ENCODE measurements at places on chromosomes 5 and 9. TPM values are rescaled to one million over a fixed set of nuclear protein-coding genes. Genes with fewer than 3 reads are reported as not detected.
A peak's percentile ranks its signal among the peaks of the same experiment; 100 is the strongest.

DNA sequence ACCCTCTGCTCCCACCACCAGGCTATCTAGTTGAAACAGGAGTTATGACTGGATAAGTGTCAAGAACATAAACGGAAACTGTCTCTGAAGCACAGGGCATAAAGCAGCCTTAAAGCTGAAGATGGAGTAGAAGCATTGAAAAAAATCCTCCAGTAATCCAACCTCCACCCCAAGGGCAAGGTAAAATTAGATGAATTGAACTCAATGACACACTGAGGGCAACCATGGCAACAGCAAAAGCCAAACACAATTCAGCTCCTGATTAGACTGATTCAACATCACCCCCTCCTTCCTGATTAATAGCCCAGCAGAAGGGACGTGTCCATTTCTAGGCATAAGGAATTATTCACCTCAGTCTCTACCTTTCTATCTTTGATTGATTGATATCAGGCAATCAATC lies 183.2 kb upstream of the MAP3K1 start:
- DNase-seq, result no peak

- no peak for DNase-seq
Observed at GRCh38 chr5:56384186-56384585, 151.1 kb upstream of the ANKRD55 start.

GRCh38 chr5:169627551-169627950 lies 9.5 kb upstream of the DOCK2 start:
- DNase-seq, result no peak

GRCh38 chr9:76379494-76379893 lies 14.7 kb downstream of the RFK start:
- DNase-seq, result no peak

DNA sequence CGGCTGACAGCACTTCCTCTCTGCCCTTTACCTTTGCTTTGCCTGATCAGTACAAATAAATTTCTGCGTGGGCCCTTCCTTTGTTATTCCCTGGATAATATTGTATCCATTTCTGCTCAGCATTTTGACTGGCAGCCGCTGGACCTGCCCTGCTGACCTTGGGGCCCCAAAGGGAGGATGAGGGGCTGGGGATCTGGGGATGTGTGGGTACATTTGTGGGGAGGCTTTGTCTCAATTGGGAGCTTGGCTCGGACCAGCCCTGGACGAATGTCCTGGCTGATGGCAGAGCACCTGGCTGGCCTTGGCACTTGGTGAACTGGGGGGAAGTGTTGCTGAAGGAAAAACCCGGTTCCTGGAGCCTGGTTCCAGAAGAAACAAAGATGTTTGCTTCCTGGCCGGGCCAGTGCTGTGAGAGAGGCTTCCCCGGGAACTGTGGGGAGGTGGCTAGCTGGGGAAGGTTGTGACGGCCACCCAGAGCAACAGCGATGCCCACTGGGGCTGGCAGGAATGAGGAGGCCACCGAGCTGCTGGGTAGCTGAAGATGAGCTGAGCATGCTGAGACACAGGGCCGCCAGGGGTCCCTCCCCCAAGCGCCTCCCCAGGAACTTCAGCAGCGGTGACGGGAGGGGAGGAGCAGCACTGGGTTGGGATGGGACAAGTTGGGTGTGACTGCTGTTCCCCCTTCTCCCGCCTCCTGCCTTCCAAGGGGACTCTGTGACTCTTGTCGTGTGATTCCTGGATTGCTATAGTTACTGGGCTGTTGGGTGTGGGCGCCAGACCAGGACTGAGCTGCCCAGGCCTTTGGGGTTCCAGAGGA lies 8.4 kb downstream of the LMX1B start:
- DNase-seq, result no peak

DNA sequence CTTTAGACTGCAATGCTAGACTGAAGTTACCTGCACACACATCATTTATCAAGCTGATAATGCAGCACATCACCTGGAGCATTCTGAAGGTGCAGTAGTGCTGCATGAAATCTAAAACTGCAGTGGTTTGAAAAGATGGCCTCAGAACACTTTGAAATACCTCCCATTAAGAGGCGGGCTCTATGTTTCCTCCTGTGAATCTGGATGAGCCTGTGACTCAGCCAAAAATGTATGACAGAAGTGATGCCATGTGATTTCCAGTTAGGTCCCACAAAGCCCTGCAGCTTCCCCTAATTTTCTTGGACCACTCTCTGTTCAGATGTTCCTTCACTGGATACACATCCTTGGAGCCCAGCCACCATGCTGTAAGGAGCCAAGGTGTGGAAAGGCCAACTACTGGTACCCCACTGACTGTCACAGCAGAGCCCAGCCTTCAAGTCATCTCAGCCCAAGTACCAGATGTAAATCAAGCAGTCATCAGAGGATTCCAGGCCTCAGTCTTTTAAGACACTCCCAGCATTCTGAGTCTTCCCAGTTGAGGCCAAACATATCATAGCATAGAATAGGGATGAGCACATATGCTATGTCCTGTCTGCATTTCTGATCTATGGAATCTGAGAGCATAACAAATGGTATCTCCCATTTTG lies 27.2 kb upstream of the DEPDC1B start:
- DNase-seq, result no peak

DNA sequence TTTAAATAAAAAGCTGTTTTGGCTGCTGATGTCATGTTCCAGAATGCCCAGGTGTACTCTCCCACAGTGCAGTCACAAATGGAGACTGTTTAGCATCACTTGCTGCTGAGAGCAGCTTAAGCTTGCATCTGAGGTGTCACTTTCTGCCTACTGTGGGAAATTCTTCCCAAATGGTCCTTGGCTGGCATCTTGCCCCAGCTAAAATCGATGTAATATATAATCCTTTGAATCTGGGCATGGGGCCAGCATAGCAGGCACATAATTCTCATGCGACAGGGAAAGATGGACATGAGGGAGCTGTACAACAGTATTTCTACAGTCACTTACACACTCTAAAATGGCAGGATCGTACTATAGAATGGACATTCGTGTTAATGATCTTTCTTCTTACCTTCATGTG lies 144.3 kb downstream of the MACIR start:
- peak; percentile 26 for DNase-seq

GRCh38 chr5:138366632-138367382 lies 14.3 kb downstream of the KDM3B start:
- no peak for DNase-seq

DNA sequence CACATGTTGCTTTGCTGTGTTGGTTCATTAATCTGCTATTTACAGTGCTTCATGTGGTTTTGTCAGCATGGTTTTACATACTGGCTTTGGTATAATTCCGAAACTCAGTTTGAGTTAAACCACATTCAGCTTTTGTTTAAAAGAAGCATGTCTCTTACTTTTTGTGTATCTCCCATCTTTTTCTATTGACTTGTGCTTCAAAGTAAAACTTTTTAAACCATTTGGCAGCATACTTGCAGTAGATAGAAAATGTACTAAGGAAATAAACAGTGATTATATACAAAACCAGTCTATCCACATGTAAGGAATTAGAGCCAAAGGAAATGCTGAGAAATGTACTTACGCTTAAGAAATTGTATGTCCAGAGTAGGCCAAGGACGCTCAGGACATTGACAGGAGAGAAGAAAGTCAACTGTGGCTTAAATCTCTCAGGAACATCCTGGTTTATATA lies 286.9 kb downstream of the ARHGEF28 start:
- DNase-seq, result peak; percentile 70

GRCh38 chr5:10509575-10509974 lies 54.3 kb upstream of the ANKRD33B start:
- no peak for DNase-seq

- DNase-seq, result no peak
Observed at GRCh38 chr5:38825494-38825893, 20.3 kb upstream of the OSMR start.

- DNase-seq, result peak; percentile 63
Observed at GRCh38 chr9:127742435-127743088, 7.5 kb upstream of the TOR2A start.

GRCh38 chr9:76887951-76888350 lies 18.0 kb downstream of the PRUNE2 start:
- DNase-seq, result no peak

DNA sequence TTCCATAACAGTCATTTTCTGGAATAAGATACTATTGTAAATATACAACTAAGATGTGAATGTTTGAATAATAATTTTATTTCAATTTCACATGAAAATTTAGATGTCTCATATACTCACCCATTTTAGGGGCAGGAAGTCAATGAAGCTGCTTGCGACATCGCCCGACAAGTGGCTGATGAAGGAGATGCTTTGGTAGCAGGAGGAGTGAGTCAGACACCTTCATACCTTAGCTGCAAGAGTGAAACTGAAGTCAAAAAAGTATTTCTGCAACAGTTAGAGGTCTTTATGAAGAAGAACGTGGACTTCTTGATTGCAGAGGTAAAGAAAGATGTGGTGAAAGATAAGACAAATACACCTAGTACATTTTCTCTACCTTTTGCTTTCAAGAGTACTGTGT lies 8.6 kb downstream of the BHMT start:
- no peak for DNase-seq

DNA sequence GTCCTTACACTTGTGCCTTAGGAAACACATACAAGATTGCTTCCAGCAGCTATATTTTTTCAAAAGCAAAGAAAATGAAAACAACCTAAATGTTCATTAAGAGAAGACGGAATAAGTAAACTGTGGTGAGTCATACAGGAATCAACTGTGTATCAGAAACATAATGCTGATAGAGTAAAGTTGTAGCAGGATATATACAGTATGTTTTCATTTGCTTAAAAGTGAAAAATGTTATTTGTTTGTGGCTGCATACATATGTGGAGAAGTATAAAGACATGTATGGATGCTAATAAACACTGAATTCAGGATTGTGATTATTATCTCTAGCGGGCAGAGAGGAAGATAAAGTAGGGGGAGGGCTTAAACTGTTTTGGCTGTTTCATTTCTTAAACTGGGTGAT lies 8.3 kb downstream of the DCTN4 start:
- DNase-seq, result no peak

DNA sequence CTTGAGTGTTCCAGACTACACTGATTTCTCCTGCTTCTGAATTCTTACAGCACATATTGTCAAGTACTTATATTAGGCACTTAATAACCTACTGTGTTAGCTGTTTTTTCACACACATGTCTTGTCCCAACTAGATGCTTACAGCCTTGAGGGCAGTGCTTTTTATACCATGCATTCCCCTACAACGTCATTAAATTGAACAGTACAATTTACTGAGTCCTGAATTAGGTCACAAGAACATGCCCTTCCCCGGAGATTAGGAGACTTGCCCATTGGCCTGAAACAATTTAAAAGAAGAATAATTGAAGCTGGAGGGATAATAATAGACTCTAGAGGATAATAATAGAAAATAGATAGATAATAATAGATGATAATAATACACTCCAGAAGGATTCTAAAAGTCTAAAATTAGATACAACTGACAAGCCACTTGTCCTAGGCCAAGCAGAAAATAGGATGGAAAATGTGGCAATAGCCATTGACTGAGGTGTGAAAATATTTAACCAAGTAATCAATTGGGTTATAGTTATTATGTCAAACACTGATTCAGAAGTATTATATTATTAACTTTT lies 112.6 kb upstream of the SLC12A2 start:
- DNase-seq, result no peak

- DNase-seq, result no peak
Observed at GRCh38 chr5:176486189-176486757, 38.1 kb downstream of the FAF2 start.

- no peak for DNase-seq
Observed at GRCh38 chr5:142825378-142826089, 55.4 kb downstream of the ARHGAP26 start.

GRCh38 chr9:13485068-13485596 lies 205.6 kb upstream of the MPDZ start:
- peak; percentile 64 for DNase-seq

DNA sequence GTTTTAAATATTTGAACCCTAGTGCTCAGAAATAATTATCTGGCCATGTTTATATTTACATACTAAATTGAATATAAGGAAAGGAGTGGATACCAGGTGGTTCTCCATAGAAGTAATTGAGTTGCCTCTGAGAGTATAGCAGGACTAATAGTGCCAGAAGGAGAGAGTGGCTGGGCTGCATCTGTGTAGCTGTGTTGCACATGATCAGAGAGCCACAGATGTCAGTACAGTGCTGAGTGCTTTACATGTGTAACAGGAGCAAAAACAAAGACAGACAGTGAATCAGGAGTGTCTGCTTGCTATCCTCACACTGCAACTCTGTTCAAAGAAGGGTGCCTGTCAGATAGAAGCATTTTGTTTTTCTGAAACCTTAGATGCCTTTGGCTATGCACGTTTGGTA lies 353.9 kb upstream of the PAPPA start:
- no peak for DNase-seq

DNA sequence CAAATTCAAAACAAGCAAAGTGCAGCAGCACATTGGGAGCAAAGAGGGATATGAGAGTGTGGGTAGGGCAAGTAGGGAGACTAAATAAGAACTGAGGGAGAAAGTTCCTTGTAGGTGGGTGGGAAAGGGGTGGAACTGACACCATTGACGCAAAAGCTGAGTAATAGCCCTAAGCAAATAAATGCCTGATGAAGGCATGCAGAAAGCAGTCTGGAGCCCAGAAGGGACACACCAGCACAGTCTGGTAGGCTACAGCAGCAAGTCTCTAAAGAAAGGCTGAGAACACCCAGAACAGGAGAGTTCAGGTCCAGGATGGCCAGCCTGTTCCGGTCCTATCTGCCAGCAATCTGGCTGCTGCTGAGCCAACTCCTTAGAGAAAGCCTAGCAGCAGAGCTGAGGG lies at the start of gene INSL4:
INSL4 (plus strand) TSS at position 208 of the 400 bp plus-strand sequence; CDS start at position 313, 105 bp downstream.
- no peak for DNase-seq

DNA sequence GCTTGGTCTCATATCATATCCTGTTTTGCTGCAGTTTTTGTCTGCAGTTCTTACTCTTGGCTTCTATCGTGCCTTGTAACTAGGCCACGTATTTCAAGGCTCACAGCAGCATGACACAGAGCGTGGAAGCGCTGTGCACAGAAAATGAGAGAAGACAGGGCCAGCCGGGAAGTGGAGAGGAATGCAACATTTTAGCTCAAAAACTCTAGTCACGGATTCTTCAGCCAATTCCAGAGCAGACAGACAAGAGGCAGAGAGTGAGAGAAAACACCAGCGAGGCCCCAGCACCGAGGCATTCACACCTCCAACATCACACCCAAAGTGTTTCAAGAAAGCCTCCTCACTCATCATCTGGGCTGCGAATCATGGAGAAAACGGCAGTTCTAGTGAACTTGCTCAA lies 160.8 kb downstream of the DNAH5 start:
- no peak for DNase-seq

The CNTNAP3 gene
- 18.9 TPM for total RNA-seq

The ENHO gene
- 4.4 TPM for total RNA-seq

The OR13C9 gene
- total RNA-seq, result 0.41 TPM

The TTC39B gene
- 6.7 TPM for total RNA-seq

The GNA14 gene
- total RNA-seq, result 5.9 TPM

The CD72 gene
- total RNA-seq, result 1.7 TPM

The RETREG1 gene
- 160 TPM for total RNA-seq

The SUSD3 gene
- total RNA-seq, result 3.7 TPM

The DIRAS2 gene
- 1.5 TPM for total RNA-seq

The RNF183 gene
- total RNA-seq, result 0.21 TPM

The GDNF gene
- total RNA-seq, result 4.0 TPM

The RGS7BP gene
- total RNA-seq, result 2.2 TPM

The PTGER4 gene
- total RNA-seq, result 14.0 TPM
